ENCODE measurements at places on chromosomes 12 and 14. TPM values are rescaled to one million over a fixed set of nuclear protein-coding genes. Genes with fewer than 3 reads are reported as not detected.

The KRT85 gene
- polyA plus RNA-seq, result not detected

The KLHDC1 gene
- 2.5 TPM for polyA plus RNA-seq

- DNase-seq, result no peak
- H3K36me3 ChIP-seq, result no peaks in the 10 kb centered on the region
- H3K4me1 ChIP-seq, result peaks cover 3% of the 10 kb centered on the region
- H3K4me3 ChIP-seq, result no peak overlapping the region
- peaks cover 6% of the 10 kb centered on the region for H3K27me3 ChIP-seq
Measured at GRCh38 chr12:4850857-4851380, 58.8 kb upstream of the KCNA1 start.

GRCh38 chr12:3299929-3300832 is 190.8 kb upstream of the PRMT8 start:
- peak; percentile 61 for DNase-seq
- no peaks in the 10 kb centered on the region for H3K36me3 ChIP-seq
- H3K27ac ChIP-seq, result no peak overlapping the region
- H3K4me1 ChIP-seq, result peaks cover 12% of the 10 kb centered on the region
- peak overlapping the region; percentile 36 for H3K4me3 ChIP-seq

DNA sequence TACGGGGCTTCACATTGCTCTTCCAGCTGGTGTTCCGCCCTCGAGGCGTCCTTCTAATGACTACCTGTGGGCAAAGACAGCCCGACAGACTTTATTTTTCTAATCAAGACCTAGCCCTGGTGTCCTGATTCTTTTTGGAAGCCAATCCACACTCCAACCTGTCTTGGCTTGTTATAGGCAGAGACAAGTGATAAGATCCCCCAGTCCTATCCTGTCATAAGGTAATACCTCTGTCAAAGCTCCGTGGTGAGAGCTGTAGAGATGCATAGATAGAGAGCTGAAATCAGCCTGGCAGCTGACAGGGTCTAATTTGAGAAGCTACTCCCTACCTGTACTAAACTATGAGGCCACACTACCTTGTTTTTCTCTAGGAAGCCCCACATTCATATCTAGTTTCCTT is 11.5 kb upstream of the WNK1 start:
- H3K4me3 ChIP-seq, result no peak overlapping the region
- peaks cover 5% of the 10 kb centered on the region for H3K27me3 ChIP-seq
- H3K4me1 ChIP-seq, result no peaks in the 10 kb centered on the region
- H3K27ac ChIP-seq, result no peak overlapping the region
- no peaks in the 10 kb centered on the region for H3K36me3 ChIP-seq

DNA sequence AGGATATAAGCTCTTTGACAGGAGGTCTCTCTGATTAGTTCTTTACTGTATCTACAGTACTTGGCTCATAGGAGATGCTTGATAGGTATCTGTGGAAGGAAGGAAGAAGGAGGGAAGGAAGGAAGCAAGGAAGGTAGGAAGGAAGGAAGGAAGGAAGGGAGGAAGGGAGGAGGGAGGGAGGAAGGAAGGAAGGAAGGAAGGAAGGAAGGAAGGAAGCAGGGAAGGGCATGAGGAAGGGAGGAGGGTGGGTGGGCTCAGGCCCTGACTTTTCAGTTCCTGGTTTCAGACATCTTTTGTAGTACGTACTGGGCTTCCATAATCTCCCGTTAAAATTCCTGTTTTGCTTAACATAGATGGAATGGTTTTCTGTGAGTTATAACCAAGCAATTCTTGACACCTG is 175.0 kb upstream of the NUDT4 start:
- no peak overlapping the region for H3K4me3 ChIP-seq
- no peaks in the 10 kb centered on the region for H3K36me3 ChIP-seq
- peaks cover 2% of the 10 kb centered on the region for H3K27me3 ChIP-seq
- H3K4me1 ChIP-seq, result no peaks in the 10 kb centered on the region
- DNase-seq, result no peak
- H3K27ac ChIP-seq, result no peak overlapping the region

Measured in immature natural killer cell (primary cell).